ENCODE measurements at places on chromosomes 2 and 18. TPM values are rescaled to one million over a fixed set of nuclear protein-coding genes. Genes with fewer than 3 reads are reported as not detected.

DNA sequence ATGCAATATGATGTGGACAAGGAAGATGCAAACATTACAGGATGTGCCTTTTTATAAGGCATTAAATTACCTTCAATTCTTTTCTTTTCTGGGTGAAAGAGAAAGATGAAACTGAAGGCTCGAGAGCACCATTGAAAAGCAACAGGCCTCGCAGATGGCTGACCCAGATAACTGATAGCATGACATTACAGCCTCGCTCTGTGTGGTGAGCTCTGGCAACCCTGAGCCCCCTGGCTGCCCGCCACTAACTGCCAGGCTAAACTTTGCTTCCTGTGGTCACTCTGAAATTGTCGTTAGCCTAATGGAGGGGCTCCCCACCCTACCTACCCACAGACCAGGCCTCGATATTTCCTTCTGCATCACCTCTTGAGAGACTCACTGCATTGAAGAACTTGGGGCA is 516.8 kb upstream of the FANCL start:
- no peak for DNase-seq
- no peaks in the 10 kb centered on the region for H3K27me3 ChIP-seq
- H3K27ac ChIP-seq = no peak overlapping the region
- no peaks in the 10 kb centered on the region for H3K36me3 ChIP-seq
- no peaks in the 10 kb centered on the region for H3K4me1 ChIP-seq
- H3K4me3 ChIP-seq = no peak overlapping the region

- H3K27ac ChIP-seq = no peak overlapping the region
- no peaks in the 10 kb centered on the region for H3K27me3 ChIP-seq
- no peaks in the 10 kb centered on the region for H3K36me3 ChIP-seq
- DNase-seq = no peak
- H3K4me1 ChIP-seq = peaks cover 14% of the 10 kb centered on the region
These were observed 83.8 kb downstream of the ATL2 start for GRCh38 chr2:38293152-38293865.

- H3K4me3 ChIP-seq = no peak overlapping the region
- no peaks in the 10 kb centered on the region for H3K36me3 ChIP-seq
- DNase-seq = peak; percentile 40
- peaks cover 22% of the 10 kb centered on the region for H3K4me1 ChIP-seq
These were observed 16.2 kb downstream of the SETBP1 start for GRCh38 chr18:44696892-44697291.

GRCh38 chr18:65423776-65424175 is 327.0 kb upstream of the CDH7 start:
- H3K27ac ChIP-seq = no peak overlapping the region
- no peaks in the 10 kb centered on the region for H3K27me3 ChIP-seq
- no peaks in the 10 kb centered on the region for H3K4me1 ChIP-seq
- H3K36me3 ChIP-seq = no peaks in the 10 kb centered on the region
- no peak overlapping the region for H3K4me3 ChIP-seq

DNA sequence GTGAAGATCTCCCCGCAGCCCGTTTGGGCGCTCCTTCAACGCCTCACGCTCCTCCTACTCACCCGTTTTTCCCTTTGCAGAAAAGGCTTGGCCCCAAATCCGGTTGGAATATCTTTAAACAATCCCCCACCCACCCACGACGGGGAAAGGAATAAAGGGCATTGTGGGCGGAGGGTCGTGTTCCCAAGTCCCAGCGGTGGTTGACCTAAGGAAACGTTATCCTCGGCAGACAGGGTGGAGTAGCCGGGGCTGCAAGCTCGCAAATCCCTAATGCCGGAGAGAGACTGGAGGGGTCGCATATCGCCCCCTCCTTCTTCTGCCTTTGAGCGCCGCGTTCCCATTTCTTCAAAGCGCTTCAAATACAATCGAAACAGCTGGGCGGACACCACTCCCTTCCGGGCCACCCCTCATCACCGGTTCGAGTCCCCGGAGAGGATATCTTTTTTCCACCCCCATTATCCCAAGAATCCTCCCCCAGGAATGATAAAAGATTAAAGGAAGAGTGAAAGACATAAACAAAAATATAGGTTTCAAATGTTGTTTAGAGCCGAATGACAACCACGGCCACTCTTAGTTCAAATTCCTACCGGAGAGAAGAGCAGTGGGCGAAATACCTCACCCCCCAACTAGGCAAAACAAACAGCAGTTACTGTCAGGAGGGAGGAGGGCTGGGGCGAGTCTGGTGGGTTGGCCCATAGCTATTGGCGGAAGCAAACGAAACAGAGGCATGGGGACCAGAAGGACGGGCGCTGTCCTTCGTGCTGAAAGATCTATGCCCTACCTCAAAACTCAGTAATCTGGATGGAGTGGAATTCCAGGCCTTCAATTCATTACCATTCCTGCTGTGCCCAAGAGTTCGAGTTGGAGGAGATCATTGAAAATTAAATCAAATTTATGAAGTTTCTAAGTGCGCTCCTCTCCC is 2.8 kb upstream of the GAD1 start:
- peak; percentile 86 for DNase-seq
- H3K27ac ChIP-seq = no peak overlapping the region
- H3K4me3 ChIP-seq = no peak overlapping the region
- H3K4me1 ChIP-seq = peaks cover 28% of the 10 kb centered on the region

DNA sequence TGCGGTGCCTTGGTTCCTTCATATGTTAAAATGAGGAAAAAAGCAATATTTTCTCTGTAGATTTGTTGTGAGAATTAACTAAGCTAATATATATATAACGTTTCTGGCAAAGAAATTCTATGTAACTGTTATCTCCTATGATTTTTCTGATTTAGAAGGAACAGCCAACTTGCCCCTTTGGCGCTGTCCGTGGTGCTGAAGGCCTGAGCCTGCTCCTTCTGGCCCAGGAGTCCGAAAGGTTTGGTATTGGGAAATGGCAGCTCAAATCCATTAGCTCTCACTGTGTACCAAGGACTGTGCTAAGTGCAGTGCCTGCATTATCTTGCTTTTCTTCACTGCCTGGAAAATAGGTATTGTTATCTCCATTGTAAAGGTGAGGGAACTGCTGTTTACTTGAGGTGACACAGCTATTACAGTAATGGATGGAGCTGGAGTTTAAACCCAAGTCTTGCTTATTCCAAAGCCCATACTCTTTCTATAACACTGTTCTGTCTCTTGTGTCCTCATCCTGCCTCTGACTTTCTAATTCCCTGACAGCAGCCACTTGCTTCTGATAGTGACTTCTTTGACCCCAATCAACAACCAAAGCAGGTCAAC is 52.2 kb downstream of the C1QL2 start:
- H3K4me3 ChIP-seq = no peak overlapping the region
- DNase-seq = peak; percentile 78
- H3K27me3 ChIP-seq = no peaks in the 10 kb centered on the region
- no peak overlapping the region for H3K27ac ChIP-seq
- peaks cover 10% of the 10 kb centered on the region for H3K4me1 ChIP-seq
- H3K36me3 ChIP-seq = no peaks in the 10 kb centered on the region

GRCh38 chr2:238897911-238898311 is 50.0 kb downstream of the TWIST2 start:
- H3K4me3 ChIP-seq = no peak overlapping the region
- no peak overlapping the region for H3K27ac ChIP-seq
- no peaks in the 10 kb centered on the region for H3K27me3 ChIP-seq
- H3K36me3 ChIP-seq = no peaks in the 10 kb centered on the region
- DNase-seq = no peak

- no peaks in the 10 kb centered on the region for H3K4me1 ChIP-seq
- no peak for DNase-seq
- H3K36me3 ChIP-seq = no peaks in the 10 kb centered on the region
- H3K27ac ChIP-seq = no peak overlapping the region
- H3K4me3 ChIP-seq = no peak overlapping the region
- no peaks in the 10 kb centered on the region for H3K27me3 ChIP-seq
These were observed 90.0 kb upstream of the TNP1 start for GRCh38 chr2:216949700-216950413.

DNA sequence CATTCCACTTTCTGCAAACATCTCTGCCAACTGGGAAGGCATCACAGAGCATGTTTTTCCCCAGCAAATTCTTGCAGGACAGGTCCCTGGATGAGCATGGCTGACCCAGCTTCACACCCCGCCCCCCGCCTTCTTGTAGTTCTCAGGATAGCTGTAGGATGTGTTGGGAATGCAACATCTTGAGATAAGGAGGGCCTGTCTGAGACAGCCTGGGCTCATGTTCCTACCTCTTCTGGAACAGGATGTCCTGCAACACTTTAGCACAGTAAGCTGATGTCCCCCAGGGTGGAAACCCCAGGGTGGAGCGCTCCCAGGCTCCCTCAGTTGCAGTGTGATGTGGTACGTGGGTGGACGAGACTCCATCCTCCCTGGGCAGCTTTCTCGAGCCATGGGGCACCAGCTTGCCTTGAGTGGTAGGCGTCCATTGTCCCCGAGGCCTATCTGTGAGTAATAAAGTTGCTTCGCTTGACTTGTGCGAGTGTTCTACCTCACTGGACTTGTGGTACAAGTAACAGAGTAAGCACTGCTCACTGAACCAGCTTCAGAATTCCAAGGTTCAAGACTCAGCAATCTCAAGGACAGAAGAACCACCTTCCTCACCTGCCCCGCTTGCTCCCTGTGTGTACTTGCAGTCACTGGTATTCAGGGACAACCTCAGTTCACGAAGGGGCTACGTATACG is 48.6 kb downstream of the EMX1 start:
- no peaks in the 10 kb centered on the region for H3K4me1 ChIP-seq
- no peaks in the 10 kb centered on the region for H3K27me3 ChIP-seq
- peak overlapping the region; percentile 40 for H3K27ac ChIP-seq
- DNase-seq = peak; percentile 32
- H3K36me3 ChIP-seq = no peaks in the 10 kb centered on the region

GRCh38 chr2:46216213-46216612 is 81.0 kb upstream of the EPAS1 start:
- H3K27me3 ChIP-seq = no peaks in the 10 kb centered on the region
- no peak overlapping the region for H3K4me3 ChIP-seq
- DNase-seq = no peak
- H3K27ac ChIP-seq = no peak overlapping the region

- H3K4me3 ChIP-seq = no peak overlapping the region
- H3K36me3 ChIP-seq = no peaks in the 10 kb centered on the region
- H3K27me3 ChIP-seq = no peaks in the 10 kb centered on the region
- DNase-seq = no peak
- H3K4me1 ChIP-seq = no peaks in the 10 kb centered on the region
- no peak overlapping the region for H3K27ac ChIP-seq
These were observed 1056.6 kb upstream of the NXPH2 start for GRCh38 chr2:139836769-139837168.

- no peak for DNase-seq
- no peak overlapping the region for H3K4me3 ChIP-seq
- H3K36me3 ChIP-seq = no peaks in the 10 kb centered on the region
- no peaks in the 10 kb centered on the region for H3K4me1 ChIP-seq
These were observed 9.3 kb downstream of the THAP4 start for GRCh38 chr2:241627675-241628074.

- H3K4me3 ChIP-seq = no peak overlapping the region
- no peak overlapping the region for H3K27ac ChIP-seq
- no peaks in the 10 kb centered on the region for H3K36me3 ChIP-seq
- H3K27me3 ChIP-seq = peaks cover 26% of the 10 kb centered on the region
These were observed 224.0 kb downstream of the CELF4 start for GRCh38 chr18:37341473-37342086.

DNA sequence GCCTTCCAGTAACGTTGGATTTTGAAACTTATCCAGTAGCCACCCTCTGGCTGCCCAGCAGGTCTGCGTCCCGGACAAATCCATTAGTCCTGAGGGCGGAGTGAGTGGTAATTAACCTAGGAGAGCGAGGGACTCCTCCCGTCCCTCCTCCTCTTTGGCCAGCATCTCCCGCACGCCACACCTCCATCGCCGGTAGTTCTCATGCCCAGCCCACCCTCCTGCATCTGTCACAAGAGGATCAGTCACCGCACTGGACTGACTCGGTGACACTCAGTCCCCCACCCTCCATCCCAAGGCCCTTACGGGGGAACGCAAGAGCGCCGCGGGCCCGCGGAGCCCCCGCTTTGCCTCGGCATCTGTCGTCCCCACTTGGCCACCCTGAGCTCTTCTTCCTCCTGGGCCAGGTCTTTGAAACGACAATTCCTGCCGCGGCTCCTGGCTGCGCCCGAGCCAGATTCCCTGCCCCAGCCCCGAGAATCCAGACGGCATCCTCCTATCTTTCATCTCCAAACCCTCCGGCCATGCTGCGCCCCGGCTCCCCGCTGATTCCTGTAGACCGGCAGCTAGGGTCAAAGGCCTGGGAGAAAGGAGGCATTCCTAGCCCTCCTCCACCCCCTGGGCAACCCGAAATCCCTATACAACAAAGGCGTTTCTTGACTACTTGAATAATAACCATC is 77.5 kb downstream of the EIF2AK3 start:
- no peak overlapping the region for H3K4me3 ChIP-seq
- peaks cover 13% of the 10 kb centered on the region for H3K27me3 ChIP-seq
- H3K4me1 ChIP-seq = no peaks in the 10 kb centered on the region
- no peak overlapping the region for H3K27ac ChIP-seq
- DNase-seq = no peak
- no peaks in the 10 kb centered on the region for H3K36me3 ChIP-seq

GRCh38 chr18:37874721-37875120 is 309.1 kb upstream of the CELF4 start:
- no peaks in the 10 kb centered on the region for H3K27me3 ChIP-seq
- no peak overlapping the region for H3K27ac ChIP-seq
- H3K4me1 ChIP-seq = no peaks in the 10 kb centered on the region
- no peak for DNase-seq
- no peak overlapping the region for H3K4me3 ChIP-seq

DNA sequence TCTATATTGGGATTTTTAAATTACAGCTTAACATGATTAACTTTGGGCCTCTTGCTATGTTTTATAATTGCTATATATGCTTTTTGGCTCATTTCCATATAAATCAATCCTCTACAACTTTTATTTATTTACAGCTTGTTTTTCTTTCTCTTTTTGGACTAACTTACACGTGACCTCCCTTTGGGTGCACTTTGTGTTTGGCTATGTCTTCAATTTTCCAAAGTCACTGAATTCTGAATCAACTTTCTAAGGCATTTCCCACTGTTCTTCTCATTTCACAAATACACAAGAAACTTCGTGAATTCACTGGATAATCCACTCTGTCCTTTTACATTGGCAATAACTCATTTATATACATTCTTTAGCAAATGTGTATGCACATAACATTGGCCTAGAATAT is 5.4 kb upstream of the CPS1 start:
- no peak overlapping the region for H3K27ac ChIP-seq
- peaks cover 4% of the 10 kb centered on the region for H3K4me1 ChIP-seq
- no peaks in the 10 kb centered on the region for H3K27me3 ChIP-seq
- no peak for DNase-seq
- H3K36me3 ChIP-seq = no peaks in the 10 kb centered on the region

GRCh38 chr2:188130317-188130716 is 161.4 kb upstream of the GULP1 start:
- H3K4me1 ChIP-seq = no peaks in the 10 kb centered on the region
- H3K27me3 ChIP-seq = no peaks in the 10 kb centered on the region
- no peaks in the 10 kb centered on the region for H3K36me3 ChIP-seq
- no peak overlapping the region for H3K27ac ChIP-seq
- DNase-seq = no peak
- no peak overlapping the region for H3K4me3 ChIP-seq

RAB6C gene
- total RNA-seq = 0.04 TPM

CNOT9 gene
- 51.3 TPM for total RNA-seq

RALBP1 gene
- 46.8 TPM for total RNA-seq

IL1RL2 gene
- total RNA-seq = not detected

IL1F10 gene
- total RNA-seq = not detected

ASXL3 gene
- 6.9 TPM for total RNA-seq

MAP3K19 gene
- total RNA-seq = 1.1 TPM
